Karpas-422 (cell line): ENCODE measurements at places on chromosomes 6 and 20. TPM values are rescaled to one million over a fixed set of nuclear protein-coding genes. Genes with fewer than 3 reads are reported as not detected.

- no peak overlapping the region for H3K4me3 ChIP-seq
- no peaks in the 10 kb centered on the region for H3K36me3 ChIP-seq
- no peak for DNase-seq
- no peak overlapping the region for H3K27ac ChIP-seq
- H3K4me1 ChIP-seq = peaks cover 10% of the 10 kb centered on the region
These were observed 33.4 kb downstream of the EFCAB8 start for GRCh38 chr20:32891926-32892660.

DNA sequence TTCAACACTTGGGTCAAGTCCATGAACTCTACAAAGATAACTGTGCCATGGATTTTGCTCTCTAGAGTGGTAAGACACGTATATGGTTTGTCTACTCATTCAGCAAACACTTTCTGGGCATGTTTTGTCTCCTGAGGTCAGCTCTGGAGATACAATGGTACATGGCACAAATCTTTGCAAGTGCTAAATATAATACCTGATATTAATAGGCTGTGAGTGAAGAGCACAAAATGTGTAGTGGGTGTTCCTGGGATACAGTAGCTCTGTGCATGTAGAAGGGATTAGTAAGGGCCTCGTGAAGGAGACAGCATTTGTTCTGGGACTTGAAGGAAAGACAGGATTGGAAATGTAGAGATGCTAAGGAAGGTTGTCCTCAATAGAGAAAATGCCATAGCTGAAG is 360.9 kb downstream of the BCKDHB start:
- H3K36me3 ChIP-seq = no peaks in the 10 kb centered on the region
- H3K4me1 ChIP-seq = no peaks in the 10 kb centered on the region
- no peaks in the 10 kb centered on the region for H3K27me3 ChIP-seq
- no peak overlapping the region for H3K27ac ChIP-seq

DNA sequence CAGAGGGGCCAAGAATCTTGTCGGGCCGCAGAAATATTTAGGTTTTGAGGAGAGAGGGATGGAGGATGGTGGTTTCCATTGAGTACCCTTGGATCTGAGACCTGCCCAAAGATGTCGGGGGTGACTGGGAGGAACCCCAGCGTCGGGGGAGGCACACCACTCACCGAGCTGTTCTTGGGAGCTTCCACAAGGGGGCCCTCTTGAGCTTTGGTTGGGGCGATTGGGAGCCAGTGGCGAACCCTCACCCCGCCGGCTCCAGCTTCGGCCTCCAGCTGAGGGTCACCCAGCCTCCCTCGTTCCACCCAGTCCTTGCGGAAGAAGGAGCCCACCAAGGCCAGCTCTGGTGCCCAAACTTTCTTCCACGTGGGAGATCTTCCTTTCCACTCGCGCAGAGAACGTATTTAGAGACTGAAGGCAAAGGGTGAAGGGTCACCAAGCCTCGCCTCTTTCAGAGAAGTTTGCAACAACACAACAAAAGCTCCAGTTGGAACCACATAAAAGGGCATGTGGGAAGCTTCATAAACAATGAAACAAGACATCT is 33.6 kb downstream of the APCDD1L start:
- DNase-seq = peak; percentile 90
- H3K27ac ChIP-seq = no peak overlapping the region
- no peak overlapping the region for H3K4me3 ChIP-seq
- H3K27me3 ChIP-seq = no peaks in the 10 kb centered on the region
- H3K36me3 ChIP-seq = 0 out of 2 replicates have a peak, but pooled peaks cover 4% of the 10 kb centered on the region
- peaks cover 2% of the 10 kb centered on the region; the same call in 1 of the 2 replicates for H3K4me1 ChIP-seq

DNA sequence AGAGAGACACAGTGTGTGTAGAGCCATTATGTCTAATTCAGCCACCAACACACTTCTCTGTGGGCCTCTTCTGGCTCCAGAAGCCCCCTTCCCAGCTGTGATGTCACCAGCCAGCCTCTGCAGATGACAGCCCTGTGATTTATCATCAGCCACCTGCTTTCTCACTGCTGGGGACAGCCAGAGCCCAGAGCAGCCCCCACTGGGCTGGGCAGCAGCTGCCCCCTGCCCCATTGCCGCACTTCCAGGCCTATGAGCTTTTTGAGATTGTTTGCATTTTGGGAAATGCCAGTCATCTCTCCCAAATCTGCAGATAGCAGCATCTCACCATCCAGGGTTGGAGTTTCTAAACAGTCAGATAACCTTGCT is 21.9 kb upstream of the STX16 start:
- DNase-seq = no peak
- no peaks in the 10 kb centered on the region for H3K27me3 ChIP-seq
- H3K27ac ChIP-seq = no peak overlapping the region
- no peak overlapping the region for H3K4me3 ChIP-seq
- no peaks in the 10 kb centered on the region for H3K36me3 ChIP-seq
- H3K4me1 ChIP-seq = no peaks in the 10 kb centered on the region

- H3K27ac ChIP-seq = no peak overlapping the region
- H3K4me3 ChIP-seq = no peak overlapping the region
- no peaks in the 10 kb centered on the region for H3K36me3 ChIP-seq
- H3K27me3 ChIP-seq = no peaks in the 10 kb centered on the region
These were observed 11.5 kb upstream of the CARMIL1 start for GRCh38 chr6:25267662-25268061.

DNA sequence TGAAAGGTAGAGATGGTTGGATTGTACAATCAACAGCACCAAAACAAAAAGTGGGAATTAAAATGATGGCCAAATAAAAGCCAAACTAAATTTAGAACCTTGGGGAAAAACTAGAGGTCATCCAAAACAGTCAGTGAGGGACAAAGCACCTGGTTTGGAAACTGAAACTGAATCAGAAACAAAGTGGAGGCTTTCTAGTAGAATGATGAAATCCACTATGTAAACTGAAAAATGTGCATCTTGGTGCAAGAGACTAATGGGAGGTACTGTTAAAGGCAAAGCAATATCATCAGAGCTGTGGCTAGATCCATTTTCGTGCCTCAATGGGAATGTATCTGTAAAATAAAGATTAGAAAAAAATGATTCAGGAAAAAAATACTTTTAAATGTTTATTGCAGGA is 380.0 kb upstream of the GJE1 start:
- H3K4me3 ChIP-seq = no peak overlapping the region
- DNase-seq = peak; percentile 22
- no peak overlapping the region for H3K27ac ChIP-seq

DNA sequence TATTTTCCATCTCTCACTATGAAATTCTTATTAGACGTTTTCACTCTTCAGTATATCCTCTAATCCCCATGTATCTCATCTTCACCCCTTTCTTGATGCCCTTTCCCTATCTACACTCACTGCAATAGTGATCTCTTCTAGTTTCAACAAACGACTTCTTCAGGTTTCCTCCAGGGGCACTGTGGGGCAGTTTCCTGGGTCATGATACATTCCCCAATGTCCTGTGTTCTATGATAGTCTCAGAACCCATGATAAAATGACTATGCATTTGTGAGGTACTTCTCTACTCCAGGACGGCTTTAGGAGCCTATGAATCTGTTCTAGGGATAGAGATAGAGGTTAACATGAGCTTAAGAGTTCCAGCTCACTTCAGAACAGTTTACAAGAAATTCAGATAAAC is 183.3 kb downstream of the FOXC1 start:
- H3K27ac ChIP-seq = no peak overlapping the region
- no peaks in the 10 kb centered on the region for H3K36me3 ChIP-seq
- H3K4me3 ChIP-seq = no peak overlapping the region
- no peaks in the 10 kb centered on the region for H3K4me1 ChIP-seq
- peak; percentile 63 for DNase-seq
- no peaks in the 10 kb centered on the region for H3K27me3 ChIP-seq

GRCh38 chr20:49288250-49288751 is 10.4 kb upstream of the ZNFX1 start:
- H3K27ac ChIP-seq = peak overlapping the region; percentile 40; the same call in 1 of the 2 replicates
- peaks cover 69% of the 10 kb centered on the region for H3K4me1 ChIP-seq
- H3K36me3 ChIP-seq = peaks cover 68% of the 10 kb centered on the region
- no peaks in the 10 kb centered on the region for H3K27me3 ChIP-seq
- DNase-seq = no peak

ZKSCAN3 gene
- total RNA-seq = 4.5 and 5.1 TPM in 2 replicates

- no peak for DNase-seq
- peaks cover 44% of the 10 kb centered on the region for H3K36me3 ChIP-seq
- H3K27ac ChIP-seq = no peak overlapping the region
- no peak overlapping the region for H3K4me3 ChIP-seq
These were observed 54.9 kb downstream of the EZR start for GRCh38 chr6:158764183-158764849.

- no peak for DNase-seq
- H3K27ac ChIP-seq = no peak overlapping the region
- H3K4me1 ChIP-seq = no peaks in the 10 kb centered on the region
- no peak overlapping the region for H3K4me3 ChIP-seq
- no peaks in the 10 kb centered on the region for H3K36me3 ChIP-seq
These were observed 40.3 kb downstream of the NCR2 start for GRCh38 chr6:41375598-41376151.

IL17A gene
- total RNA-seq = not detected in 2 replicates

DNA sequence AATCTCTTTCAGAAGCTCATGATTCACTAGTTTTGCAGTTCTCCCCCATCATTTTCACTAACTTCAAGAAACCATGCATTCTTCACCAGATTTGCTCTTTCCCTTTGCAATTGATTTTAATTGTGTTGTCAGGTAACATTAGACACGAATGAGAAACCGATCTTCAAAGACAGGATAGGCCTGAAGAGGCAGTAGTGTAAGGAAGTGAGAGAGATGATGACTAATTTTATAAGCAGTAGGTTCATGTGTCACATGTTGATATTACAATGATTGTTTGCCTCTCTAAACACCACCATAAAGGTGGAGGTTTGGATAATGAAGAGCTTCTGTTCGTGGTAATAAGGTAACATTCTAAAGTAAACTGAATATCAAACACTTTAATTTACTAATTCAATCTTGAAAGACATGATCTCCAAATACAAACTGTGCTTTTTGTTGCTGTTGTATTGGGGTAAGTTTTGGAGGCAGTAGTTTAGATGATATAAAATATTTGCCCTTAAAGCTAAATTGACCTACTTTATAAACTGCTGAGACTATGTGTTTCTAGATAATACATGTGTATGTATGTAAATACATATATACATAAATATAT is 207.2 kb downstream of the PHACTR1 start:
- no peaks in the 10 kb centered on the region for H3K4me1 ChIP-seq
- DNase-seq = no peak
- H3K4me3 ChIP-seq = no peak overlapping the region
- H3K27me3 ChIP-seq = no peaks in the 10 kb centered on the region
- no peaks in the 10 kb centered on the region for H3K36me3 ChIP-seq

HLA-DPA1 gene
- total RNA-seq = 571 and 780 TPM in 2 replicates

DNA sequence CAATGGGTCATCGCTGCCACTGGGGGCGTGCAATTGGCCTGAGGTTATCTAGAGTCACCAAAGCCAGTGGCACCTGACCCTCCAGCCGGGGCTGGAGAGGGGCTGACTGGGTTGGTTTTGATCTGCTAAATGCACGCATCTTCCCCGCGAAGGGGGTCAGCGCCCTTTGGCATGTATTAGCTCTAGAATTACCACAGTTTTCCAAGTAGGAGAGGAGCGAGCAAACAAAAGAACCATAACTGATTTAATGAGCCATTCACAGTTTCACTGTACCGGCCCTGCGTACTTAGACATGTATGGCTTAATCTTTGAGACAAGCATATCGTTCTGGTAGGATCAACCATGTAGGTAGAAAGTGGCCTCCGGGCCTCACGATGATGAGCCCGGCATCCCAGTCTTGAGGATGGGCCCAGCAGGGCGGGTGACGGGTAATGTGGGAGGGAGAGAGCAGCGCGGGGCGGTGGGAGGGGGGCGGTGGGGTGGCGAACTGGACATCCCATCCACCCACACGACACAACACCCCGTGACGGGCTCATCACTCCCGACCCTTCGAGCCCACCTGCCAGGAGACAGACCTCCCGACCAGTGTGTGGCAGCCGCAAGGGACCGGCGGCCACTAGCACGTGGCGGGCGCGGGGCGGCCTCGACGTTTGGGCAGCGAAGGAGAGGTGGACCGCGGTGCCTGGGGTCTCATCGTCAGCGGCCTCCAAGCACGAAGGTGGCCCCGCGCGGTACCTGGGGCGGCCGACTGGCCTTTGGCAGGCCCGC is 1957.5 kb upstream of the DEFB115 start:
- no peaks in the 10 kb centered on the region for H3K27me3 ChIP-seq
- no peak for DNase-seq

- peak overlapping the region; percentile 64 for H3K27ac ChIP-seq
- no peaks in the 10 kb centered on the region for H3K27me3 ChIP-seq
- peaks cover 10% of the 10 kb centered on the region for H3K36me3 ChIP-seq
- H3K4me1 ChIP-seq = peaks cover 17% of the 10 kb centered on the region
These were observed 41.3 kb downstream of the TXLNB start for GRCh38 chr6:139250296-139251044.

SLC26A8 gene
- not detected in 2 replicates for total RNA-seq

- H3K4me1 ChIP-seq = peaks cover 12% of the 10 kb centered on the region
- no peak for DNase-seq
- H3K36me3 ChIP-seq = no peaks in the 10 kb centered on the region
- H3K4me3 ChIP-seq = no peak overlapping the region
These were observed 71.9 kb downstream of the KIF16B start for GRCh38 chr20:16501301-16501700.

GRCh38 chr6:148570456-148570855 is 176.4 kb upstream of the UST start:
- H3K4me1 ChIP-seq = no peaks in the 10 kb centered on the region
- DNase-seq = no peak
- no peaks in the 10 kb centered on the region for H3K36me3 ChIP-seq
- H3K27ac ChIP-seq = no peak overlapping the region

FAM83B gene
- total RNA-seq = not detected in 2 replicates

DNA sequence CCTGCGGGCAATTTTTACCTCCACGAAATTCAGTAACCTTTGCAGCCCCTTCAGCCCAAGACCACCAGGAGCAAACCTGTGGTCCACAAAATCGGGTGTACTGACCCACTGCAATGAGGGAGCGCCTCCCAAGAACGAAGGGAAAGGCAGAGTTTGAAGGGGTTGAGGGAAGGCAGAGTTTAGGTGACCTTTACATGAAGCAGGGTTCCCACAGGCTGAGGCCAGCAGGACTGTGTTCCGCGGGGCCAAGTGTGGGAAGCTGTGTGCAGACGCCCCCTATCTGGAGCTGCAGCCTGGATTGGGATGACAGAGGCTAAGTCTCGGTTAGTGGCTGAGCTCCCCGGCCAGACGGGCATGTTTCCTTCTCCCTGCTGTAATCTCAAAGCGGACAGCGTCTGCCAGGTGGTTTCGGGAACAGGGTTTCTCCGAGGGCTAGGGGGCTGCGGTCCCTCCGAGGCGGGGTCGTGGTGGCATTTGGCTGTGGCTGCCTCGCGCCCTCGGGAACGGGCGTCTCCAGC is 826 bp upstream of the PYGB start:
- peaks cover 87% of the 10 kb centered on the region for H3K4me1 ChIP-seq
- H3K27me3 ChIP-seq = no peaks in the 10 kb centered on the region
- peak overlapping the region; percentile 98 for H3K27ac ChIP-seq
- peaks cover 21% of the 10 kb centered on the region for H3K36me3 ChIP-seq
- peak overlapping the region; percentile 98 for H3K4me3 ChIP-seq
- peak; percentile 73 for DNase-seq

DPPA5 gene
- not detected in 2 replicates for total RNA-seq

CST3 gene
- total RNA-seq = not detected in 2 replicates

GRCh38 chr6:121413879-121414278 is 21.6 kb upstream of the GJA1 start:
- no peak overlapping the region for H3K4me3 ChIP-seq
- H3K4me1 ChIP-seq = no peaks in the 10 kb centered on the region
- H3K27me3 ChIP-seq = no peaks in the 10 kb centered on the region
- DNase-seq = no peak
- no peaks in the 10 kb centered on the region for H3K36me3 ChIP-seq

GRCh38 chr6:33453393-33454008 is 875 bp upstream of the ZBTB9 start:
- no peaks in the 10 kb centered on the region for H3K27me3 ChIP-seq
- peak overlapping the region; percentile 85 for H3K4me3 ChIP-seq
- DNase-seq = peak; percentile 56
- H3K4me1 ChIP-seq = peaks cover 19% of the 10 kb centered on the region
- peaks cover 7% of the 10 kb centered on the region; the same call in 1 of the 2 replicates for H3K36me3 ChIP-seq
- H3K27ac ChIP-seq = peak overlapping the region; percentile 42
